ENCODE measurements at places on chromosomes 5 and 9.
A peak's percentile ranks its signal among the peaks of the same experiment; 100 is the strongest.

GRCh38 chr5:31962351-31962751 lies 211.8 kb downstream of the GOLPH3 start:
- no peak for DNase-seq

DNA sequence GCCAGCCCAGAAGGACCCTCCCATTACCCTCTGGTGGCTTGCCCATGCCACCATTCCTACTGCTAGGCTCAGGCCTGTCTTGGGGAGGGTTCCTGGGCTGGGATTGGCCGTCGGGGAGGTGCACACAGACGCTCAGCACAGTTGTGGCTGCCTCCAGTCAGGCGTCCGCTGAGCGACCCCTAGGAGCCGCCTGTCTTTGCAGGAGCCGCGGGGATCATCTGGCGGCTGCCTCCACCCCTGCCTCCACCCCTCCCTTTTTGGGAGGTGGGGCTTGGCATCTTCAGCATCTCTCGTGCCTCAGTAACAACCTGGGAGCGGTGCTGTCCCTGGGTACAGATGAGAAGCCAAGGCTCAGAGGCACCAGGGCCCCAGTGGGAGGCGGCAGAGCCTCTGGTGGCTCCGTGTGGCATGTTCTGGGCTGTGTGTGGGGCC lies 39.6 kb downstream of the RXRA start:
- no peak for DNase-seq

DNA sequence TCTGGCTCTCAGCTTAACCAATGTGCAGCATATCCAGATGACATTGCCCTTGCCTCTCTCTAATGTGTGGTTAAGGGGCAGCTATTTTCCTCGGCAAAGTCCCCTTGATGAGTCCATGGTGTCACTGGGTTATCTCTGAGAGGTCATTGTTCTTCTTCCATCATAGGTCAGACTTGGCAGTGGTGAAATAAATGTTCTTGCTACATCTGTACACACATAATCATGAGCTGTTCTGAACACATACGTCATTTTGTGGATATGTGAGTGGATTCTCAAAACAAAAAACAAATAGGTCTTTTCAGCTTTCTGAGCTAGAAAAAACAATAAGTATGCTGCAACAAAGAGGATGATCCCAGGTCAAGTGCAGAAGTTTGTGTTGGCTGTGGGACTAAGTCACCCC lies 134.7 kb upstream of the PTPN3 start:
- no peak for DNase-seq

DNA sequence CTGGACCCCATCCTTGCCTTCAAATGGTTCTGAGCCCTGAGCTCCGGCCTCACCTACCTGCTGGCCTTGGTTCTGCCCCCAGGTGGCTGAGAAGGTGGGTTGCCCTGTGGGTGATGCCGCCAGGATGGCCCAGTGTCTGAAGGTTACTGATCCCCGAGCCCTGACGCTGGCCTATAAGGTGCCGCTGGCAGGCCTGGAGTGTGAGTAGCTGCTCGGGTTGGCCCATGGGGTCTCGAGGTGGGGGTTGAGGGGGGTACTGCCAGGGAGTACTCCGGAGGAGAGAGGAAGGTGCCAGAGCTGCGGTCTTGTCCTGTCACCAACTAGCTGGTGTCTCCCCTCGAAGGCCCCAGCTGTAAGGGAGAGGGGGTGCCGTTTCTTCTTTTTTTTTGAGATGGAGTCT lies 5.2 kb downstream of the CEL start:
- no peak for DNase-seq

DNA sequence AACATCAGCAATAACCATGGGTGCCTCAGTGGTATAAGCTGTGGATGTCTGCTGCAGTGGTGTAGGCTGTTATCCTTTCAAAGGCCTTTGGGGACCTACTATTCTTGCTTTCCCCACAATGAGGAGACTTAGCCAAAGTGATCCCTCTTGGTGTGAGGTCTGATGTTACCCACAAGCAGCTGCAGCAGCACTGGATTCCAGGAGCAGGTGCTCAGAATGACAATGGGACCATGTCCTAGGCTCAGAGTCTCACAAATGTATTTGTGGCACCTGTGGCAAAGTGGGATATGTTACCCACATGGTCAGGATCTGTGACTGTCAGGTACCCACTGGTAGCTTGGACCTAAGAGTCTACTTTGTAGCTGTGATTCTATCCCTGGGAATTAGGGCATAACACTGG lies 70.4 kb downstream of the RNF130 start:
- no peak for DNase-seq

GRCh38 chr9:109143881-109144562 lies 23.0 kb downstream of the FRRS1L start:
- peak; percentile 4 for DNase-seq

DNA sequence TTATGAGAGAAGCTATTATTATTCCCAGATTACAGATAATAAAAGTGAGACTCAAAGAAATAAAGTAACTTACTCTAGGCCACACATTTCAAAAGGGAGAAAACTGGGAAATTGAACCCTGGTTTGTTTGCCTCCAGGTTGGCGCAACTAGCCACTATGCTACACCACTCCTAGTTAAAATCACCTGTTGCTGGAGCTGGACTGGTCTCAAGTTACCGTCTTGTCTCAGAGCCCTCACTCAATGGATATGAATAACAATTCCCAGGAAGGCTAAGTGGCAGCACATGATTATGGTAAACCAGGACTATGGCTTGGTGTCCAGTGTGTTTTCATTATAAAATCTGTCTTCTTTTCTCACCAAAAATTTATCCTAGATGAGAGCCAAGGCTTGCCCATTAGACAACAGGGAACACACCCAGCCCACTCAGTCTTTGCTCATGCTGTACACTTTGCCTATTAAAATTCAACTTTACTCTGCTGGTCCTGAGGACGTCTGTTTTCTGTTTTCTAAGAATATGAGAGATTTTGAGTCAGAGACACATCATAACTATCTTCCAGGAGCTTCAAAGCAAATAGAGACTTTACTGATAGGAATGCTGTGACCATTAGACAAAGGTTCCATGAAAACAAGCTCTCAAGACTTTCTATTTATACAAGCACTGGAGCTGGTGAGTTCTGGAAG lies 58.1 kb downstream of the ADRB2 start:
- DNase-seq = no peak

DNA sequence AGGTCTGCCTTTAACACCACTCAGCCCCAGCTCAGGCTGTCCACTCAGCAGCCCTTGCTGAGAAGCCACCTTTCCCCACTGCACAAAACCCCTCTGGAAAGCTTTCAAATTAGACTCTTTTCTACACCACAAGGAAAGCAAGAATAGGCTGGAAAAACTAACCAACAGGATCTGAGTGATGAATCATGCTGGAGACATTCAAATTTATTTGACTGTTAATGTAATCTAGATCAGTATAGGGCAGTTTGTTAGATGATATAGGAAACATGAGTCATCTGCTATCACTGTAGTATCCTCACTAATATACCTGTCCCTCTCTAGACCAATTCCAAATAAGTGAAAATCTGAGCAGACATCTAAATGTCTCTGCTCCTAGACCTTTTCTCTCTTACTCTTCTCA lies 127.8 kb upstream of the PAM start:
- no peak for DNase-seq

GRCh38 chr5:169099801-169100734 lies 200.9 kb downstream of the SLIT3 start:
- no peak for DNase-seq

- no peak for DNase-seq
These were observed 68.7 kb downstream of the DENND1A start for GRCh38 chr9:123861086-123861755.

DNA sequence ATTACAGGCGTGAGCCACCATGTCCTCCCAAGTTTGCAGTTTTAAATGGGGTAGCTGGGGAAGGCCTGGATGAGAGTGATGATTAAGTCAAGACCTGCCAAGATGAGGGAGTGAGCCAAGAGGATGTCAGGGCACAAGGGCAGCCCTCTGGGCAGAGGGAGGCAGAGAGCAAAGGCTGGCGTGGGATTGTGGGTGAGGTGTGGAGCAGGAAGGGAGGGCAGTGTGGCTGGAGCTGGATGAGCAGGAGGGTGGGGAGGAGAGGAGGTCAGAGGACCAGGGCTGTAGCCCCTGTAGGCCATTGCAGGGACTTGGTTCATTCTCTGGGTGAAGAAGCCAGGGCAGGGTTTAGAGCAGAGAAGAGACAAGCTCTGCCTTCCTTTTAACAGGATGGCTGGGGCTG lies 53.7 kb upstream of the CTNNA1 start:
- DNase-seq = no peak

GRCh38 chr5:123671042-123671441 lies 159.1 kb downstream of the CSNK1G3 start:
- peak; percentile 37 for DNase-seq

GRCh38 chr5:128470663-128471062 lies 67.4 kb downstream of the FBN2 start:
- DNase-seq = no peak

GRCh38 chr9:30723656-30724055 lies 1660.8 kb upstream of the ACO1 start:
- DNase-seq = no peak

- DNase-seq = no peak
These were observed 87.1 kb upstream of the COL5A1 start for GRCh38 chr9:134554373-134555093.

DNA sequence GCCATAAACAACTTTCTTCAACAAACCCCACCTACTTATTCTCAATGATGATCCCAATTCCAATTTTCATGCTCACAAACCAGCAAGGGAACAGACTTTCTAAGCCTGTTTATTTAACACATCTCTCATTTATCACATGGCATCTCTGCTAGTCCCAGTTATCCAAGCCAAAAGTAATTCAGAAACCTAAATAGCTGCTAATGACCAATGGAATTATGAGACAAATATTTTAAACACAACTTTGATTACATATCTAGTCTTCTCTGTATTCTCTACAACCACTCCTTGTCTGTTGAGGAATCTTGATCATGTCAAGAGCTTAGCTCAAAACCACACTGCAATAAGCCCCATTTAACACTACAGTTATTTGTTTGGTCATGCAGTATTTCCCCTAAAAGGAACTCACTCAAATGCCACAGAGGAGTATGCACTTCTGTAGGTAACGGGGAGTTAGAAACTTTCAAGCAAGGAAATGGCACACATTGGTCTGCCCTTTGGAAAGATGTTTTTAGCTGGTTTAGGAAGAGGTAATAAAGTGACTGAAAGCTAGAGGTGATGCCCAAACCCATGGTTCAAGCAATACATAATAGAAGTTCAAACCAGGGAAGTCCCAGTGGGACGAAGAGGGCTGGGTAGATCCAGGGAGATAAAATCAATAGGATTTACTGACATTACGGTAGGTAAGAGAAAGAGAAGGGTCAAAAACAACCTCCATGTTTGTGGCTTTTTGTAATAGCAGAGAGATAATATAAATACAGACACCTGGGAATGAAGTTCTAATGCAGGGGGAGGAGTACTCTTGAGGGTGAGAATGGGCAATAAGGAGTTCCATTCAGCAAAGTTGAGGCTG lies 42.1 kb upstream of the HTR4 start:
- DNase-seq = no peak

- peak; percentile 8 for DNase-seq
These were observed 6.8 kb downstream of the MACROH2A1 start for GRCh38 chr5:135392256-135392655.

DNA sequence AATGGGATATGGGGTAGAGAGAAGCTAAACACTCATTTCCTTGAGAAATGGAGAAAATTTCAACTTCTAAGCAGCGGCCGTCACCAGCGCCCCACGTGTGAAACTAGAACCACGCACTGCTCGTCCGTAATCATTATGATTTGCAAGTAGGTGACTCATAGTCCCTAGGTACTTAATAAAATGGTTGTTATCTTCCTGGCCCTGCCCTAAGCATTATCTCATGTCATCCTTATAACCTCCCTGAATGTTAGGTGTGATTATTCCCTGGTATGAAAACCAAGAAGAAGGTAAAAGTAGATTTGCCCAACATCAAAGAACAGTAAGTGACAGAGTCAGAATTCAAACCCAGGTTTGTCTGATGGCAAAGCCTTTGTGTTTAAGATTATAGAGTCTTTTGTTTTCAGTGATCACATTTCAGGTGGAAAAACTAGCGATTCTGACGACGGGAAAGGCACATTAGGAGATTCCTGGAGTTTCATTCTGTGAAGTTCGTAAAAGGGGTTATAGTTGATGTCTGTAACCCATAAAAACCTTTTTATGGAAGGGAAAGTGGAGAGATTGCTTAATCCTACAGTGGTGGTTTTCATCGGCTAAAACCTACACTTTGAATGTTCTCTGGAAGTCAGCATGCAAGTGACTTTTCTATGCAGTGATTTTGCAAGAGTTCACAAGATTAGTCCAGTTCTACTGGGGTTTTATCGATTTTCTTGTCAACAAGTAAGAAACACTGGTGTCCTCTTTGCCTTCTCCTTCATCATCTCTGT lies 202.9 kb upstream of the WWC1 start:
- no peak for DNase-seq

GRCh38 chr9:121811140-121811539 lies 159.7 kb downstream of the DAB2IP start:
- no peak for DNase-seq

GRCh38 chr5:34899066-34899465 lies 16.2 kb downstream of the RAD1 start:
- DNase-seq = no peak

- no peak for DNase-seq
These were observed 308.1 kb upstream of the GRAMD2B start for GRCh38 chr5:126115059-126115629.

DNA sequence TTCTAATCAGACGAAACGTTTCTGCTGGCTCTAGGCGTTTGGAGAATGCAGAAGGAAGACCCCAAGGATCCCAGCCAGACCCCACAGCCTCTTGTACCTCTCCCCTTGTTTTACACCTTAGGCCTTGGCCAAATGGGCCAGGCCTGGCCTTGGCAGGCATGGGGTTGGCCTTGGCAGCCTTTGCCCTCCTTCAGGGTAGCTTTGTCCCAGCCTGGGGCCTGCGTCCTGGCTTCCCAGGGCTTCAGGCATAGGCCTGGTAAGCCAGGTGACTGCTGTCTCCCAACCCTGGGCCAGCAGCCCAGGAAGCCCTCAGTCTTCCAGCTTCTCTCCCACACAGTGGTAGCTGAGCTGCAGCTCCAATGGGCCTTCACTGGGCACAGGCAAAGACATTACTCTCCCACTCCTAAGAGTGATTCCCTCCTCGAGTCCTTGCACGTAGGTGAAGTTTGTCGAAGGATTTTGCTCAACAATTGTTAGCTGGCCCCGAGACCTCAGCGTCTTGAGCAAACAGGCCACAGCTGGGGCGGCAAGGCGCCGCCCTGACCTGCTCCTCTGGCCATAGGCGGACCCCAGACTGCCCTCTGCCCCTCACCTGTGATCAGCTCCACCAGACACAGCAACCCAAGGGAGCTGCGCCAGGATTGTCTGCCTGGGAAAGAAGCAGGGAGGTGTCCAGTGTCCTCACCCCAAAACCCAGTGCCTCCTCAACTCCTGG lies 1.1 kb upstream of the PITX1 start:
- no peak for DNase-seq

DNA sequence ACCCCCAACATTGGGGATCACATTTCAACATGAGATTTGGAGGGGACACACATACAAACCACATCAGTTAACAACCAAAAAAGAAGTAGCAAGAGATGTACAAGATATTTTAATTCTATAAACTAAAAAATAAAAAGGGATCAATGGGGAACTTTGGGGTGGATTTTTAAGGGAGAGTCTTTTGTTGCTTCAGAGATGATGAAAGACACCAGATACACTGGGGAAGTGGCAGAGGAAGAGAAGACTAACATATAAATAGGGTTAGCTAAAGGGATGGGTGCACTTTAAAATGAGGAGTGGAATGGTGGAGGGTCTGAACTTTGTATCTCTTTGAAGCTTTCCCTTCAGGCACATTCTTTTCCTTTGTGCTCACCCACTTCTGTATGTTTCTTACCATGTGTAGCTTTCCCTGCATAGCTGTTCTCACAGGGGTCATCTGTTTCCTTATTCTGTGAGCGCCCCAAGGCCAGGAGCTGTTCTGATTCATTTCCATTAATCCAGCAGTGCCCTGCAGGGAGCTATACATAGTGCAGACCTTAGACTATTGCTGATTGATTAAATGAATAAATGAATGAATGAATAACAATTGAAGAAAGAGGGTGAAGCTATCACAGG lies 531.6 kb upstream of the KLF4 start:
- DNase-seq = no peak

Measured in CD4-positive, alpha-beta T cell treated with Interleukin-10 for 1 hour (primary cell).